NCI-H2081 treated with DMSO at 0.1 percent for 48 hours (cell line): ENCODE measurements at places on chromosomes 12 and 14.

DNA sequence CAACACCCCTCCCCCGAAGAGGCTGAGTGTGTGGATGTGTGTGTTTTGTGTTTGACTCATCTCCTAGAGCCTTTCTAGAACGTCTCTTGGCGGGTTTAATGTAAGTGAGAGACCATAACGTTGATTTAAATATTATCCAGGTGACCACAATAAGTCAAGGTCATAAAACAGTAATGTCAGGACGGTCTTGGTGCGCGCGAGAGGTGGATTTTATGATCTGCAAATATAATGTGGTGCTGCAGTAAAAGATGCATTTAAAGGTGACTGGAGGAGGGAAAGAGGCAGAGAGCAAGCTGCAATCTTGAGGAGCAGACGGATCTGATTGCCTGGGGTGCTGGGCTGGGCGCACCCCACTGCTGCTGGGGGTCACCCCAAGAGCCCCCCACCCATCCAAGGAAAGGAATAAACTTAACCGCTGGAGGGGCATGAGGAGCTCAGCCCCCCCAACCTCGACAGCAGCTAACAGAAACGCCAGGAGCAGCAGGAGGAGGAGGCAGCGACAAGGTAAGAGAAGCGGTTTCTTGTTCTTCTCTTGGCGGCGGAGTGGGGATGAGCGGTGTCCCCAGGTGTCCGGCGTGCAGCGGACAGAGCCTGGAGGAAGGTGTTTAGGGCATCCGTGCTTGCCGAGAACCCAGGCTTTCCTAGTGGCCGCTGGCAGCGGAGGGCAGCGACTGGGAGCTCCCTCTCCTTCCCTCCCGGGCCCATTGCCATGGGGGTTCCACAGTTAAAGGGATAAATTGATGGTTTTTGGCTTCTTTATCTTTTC lies 5.5 kb downstream of the HOXC10 start:
- no peak for DNase-seq

DNA sequence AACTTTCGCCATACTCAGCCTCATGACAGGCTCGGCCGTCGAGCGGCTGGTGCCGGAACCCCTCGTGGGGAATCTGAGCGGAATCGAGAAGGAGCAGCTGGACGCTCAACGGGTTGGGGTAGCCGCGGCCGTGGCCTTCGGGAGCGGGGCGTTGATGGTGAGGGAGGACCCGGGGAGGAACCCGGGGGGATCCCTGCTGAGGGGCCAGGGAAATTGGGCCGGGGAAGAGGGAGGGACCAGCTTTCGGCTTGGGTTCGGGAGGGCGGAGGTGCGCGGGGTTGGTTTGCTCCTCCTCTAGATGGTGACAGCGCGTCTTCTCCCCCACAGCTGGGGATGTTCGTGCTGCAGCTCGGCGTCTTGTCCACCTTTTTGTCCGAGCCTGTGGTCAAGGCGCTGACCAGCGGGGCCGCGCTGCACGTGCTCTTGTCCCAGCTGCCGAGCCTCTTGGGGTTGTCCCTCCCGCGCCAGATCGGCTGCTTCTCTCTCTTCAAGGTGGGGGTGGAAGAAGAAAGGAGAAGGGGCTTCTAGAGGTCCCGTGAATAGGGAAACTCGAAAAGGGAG lies 9.8 kb downstream of the ARHGEF25 start:
- DNase-seq = no peak

DNA sequence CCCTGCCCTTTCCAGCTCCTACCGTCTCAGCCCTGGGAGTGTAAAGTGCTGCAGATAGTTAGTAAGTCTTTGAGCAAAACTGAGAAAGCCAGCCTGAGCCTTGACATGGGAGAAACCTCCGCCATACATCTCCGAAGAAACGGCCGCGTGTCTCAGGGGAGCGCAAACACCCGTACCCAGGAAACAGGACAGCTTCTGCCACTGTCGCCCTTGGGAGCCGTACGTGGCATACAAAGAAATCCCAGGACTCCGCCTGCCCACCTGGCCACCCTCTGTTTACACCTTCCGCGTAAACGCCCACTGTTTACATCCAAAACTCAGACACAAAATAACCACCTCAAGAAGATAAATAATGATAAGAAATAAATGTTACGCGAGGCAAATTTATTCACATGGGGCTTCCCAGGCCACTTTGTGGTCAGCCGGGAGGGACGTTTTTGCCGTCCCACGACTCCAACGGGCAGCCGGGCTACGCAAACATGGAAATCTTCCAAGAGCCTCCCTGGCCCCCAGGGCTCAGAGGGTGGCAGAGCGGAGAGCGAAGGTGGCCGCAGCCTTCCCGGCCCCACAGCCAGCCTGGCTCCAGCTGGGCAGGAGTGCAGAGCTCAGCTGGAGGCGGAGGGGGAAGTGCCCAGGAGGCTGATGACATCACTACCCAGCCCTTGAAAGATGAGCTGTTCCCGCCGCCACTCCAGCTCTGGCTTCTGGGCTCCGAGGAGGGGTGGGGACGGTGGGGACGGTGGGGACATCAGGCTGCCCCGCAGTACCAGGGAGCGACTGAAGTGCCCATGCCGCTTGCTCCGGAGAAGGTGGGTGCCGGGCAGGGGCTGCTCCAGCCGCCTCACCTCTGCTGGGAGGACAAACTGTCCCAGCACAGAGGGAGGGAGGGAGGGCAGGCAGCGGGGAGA lies at the start of gene BDKRB2:
TSS of gene BDKRB2 (plus strand) at position 689 of the 908 bp plus-strand sequence. CDS start 32,269 bp downstream, outside the sequence.
- no peak for DNase-seq

DNA sequence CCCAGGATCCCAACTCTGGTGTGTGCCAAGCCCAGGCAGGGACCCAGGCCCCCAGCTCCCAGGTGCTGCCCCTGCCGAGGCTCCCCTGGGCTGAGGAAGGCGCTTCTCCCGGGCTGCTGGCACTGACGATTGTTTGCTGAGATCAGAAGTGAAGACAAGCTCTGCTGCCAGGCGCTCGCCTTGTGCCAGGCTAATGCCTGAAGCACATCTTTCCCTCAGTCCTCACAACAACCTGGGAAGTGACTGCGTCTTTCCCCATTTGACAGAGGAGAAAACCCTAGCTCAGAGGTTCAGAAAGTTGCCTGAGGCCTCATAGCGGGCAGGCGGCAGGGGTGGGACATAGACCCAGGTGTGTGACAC lies 36.8 kb downstream of the ANKRD9 start:
- no peak for DNase-seq

GRCh38 chr12:48856379-48856778 lies 4.4 kb upstream of the DDX23 start:
- DNase-seq = no peak

DNA sequence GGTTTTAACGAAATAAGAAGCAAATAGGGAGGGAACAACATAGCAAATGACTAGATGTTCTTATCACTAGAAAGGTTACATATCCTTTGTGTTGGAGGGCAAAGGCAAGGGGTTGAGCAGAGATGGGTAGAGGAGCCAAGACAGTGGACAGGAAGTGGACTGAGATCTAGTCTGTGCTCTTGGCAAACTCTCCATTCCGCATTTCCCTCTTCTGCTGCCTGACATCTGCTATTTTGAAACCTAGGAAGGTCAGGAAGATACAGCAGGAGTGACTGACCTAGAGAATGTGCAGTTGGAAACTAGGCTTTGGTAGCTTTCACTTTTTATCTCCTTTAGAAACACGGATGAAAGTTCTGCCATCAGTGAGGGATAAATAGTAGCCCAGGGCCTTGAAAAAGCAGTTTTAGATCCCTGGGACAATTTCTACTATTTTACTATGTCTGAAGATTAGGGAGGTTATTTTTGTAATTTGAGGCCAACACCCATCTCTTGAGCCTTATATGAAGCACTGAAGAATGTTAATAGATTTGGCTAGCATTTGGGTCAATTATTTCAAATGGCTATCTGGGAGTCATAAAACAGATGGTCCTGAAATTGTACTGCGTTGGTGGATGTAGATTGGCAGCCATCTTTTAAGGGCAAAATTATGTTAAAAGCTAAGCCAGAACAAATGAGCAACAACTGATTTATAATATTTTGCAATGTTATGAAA lies 410.3 kb downstream of the PCNX1 start:
- no peak for DNase-seq

DNA sequence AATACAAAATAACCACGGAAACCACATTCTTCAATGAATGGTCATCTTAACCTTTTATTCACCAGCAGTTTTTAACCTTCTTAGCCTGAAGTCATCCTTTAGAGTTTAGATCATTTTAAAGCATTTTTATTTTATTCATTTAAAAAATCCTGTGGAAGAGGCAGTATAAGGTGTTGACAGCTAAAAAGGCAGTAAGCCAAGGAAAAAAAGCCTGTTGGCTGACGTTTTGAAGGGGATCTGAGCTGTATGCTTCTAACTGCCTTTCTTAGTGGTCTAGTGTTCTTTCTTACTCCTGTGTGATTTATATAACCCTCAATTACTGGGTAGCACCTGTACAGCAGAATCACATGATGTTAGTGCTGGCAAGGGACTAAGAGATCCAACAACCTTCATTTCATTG lies 438.3 kb upstream of the SEL1L start:
- no peak for DNase-seq

GRCh38 chr12:126718365-126718764 lies 1548.6 kb upstream of the TMEM132C start:
- no peak for DNase-seq

- DNase-seq = no peak
Observed at GRCh38 chr14:76067536-76067935, 82.0 kb downstream of the IFT43 start.

GRCh38 chr14:83007641-83008225 lies 1474.1 kb upstream of the SEL1L start:
- DNase-seq = no peak

DNA sequence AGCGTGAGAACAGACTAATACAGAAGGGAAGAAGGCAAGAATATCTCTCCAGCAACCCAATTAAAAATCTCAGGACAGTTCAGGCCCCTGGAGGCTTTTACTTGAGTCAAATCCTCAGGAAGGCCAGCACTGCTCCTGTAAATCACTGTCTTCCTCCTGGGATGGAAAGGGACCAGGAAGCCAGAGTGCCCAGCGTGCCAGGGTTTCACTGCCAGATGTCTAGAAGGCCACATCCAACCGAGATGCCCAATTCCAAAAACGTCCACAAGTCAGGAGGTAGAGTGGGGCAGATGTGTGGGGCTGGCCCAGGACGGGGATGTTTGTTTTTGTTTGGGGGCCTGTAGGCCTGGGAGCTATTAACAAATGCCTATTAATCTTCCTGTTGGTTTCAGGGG lies 332.0 kb downstream of the MED13L start:
- no peak for DNase-seq

DNA sequence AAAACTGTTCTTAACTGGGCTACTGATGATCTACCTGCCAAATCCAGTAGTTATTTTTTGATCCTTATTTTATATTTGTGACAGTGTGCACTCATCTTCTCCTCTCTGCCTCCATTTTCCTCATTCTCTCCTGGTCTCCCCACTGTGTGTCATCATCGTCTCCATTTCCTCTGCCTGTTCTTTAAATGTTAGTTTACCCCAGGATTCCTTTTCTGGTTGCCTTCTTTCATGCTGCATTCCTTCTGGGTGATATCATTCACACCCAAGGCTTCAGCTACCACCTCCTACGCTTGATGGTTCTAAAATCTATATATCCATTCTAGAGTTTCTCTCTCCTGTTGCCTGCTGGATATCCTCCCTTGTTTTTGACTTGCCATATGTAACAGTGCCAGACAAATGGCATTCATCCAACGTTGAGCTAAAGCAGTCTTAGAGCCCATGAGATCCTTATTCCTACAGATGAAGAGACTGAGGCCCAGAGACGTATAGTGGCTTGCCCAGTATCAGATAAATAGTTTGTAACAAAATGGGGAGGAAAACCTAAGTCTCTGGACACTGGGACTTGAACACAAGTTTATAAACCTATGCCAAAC lies 109.5 kb downstream of the DIP2B start:
- DNase-seq = no peak

GRCh38 chr14:42319996-42320395 lies 713.3 kb downstream of the LRFN5 start:
- DNase-seq = no peak

- DNase-seq = no peak
Observed at GRCh38 chr12:20718294-20718693, 23.2 kb downstream of the SLCO1C1 start.

DNA sequence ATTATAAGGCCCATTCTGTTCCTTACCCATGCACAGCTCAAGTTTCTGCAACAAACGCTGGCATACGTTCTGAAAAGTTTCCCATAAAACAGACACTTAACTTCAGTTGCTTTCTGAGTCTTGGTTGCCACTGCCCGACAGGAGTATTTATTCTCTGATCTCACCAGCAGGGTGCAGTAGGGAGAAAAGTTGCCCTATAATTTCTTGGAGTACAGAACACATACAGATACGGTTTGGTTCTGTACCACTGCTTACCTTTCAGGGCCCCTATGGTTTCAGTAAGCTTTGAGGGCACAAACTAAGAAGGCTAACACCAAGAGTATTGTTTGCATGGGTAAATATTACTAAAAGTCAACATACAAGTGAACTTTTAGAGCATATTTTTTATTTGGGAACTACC lies 77.9 kb downstream of the SPATA7 start:
- no peak for DNase-seq

DNA sequence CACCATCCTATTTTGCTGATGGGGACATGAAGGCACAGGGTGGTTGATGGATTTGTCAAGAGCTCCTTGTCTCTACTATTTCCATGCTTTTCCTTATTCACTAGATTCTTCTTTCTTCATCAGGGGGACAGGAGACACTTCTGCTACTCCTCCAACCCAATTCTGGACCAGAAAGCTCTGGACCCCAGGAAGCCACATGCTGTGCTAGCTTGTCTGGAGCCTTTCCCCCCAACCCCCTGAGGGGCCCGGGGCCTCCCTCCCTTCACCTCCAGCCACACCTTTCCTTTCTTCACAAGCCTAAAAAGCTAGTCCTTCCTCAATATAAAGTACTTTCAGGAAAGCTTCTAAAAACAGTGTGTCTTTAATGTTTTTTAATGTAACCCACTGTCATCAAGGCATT lies 75.1 kb upstream of the CAPRIN2 start:
- DNase-seq = no peak

DNA sequence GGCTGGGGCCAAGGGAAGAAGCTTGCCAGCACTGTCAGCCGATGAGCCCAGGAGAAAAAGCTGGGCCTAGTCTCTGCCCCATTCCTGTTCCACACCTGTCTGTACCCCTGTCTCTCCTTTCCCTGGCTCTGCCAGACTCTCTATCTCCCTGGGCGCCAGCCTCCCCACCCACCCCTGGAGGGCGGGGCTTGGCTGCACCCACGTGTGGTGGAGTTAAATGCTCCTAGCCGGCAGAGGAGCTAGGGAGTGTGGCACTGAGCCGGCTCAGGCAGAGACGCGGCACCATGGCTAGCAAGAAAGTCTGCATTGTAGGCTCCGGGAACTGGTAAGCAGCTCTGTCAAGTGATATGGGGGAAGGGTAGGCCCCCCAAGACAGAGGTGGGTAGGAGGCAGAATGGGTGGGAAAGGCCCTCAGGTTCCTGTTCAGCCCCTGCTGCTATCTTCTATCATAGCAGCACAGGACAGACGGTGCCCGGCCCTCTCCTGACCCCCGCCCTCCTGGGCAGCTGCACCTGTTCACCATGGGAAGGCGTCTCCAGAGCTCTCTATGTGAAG lies at the start of gene GPD1:
TSS of gene GPD1 (plus strand) at position 242 of the 555 bp plus-strand sequence. CDS start at position 285, 43 bp downstream.
- no peak for DNase-seq

GRCh38 chr14:61754627-61755381 lies 7.4 kb upstream of the SNAPC1 start:
- DNase-seq = no peak
